ENCODE measurements at places on chromosomes 2 and 18. TPM values are rescaled to one million over a fixed set of nuclear protein-coding genes. Genes with fewer than 3 reads are reported as not detected.
A peak's percentile ranks its signal among the peaks of the same experiment; 100 is the strongest.

The OSR1 gene
- total RNA-seq: 30.6 TPM

DNA sequence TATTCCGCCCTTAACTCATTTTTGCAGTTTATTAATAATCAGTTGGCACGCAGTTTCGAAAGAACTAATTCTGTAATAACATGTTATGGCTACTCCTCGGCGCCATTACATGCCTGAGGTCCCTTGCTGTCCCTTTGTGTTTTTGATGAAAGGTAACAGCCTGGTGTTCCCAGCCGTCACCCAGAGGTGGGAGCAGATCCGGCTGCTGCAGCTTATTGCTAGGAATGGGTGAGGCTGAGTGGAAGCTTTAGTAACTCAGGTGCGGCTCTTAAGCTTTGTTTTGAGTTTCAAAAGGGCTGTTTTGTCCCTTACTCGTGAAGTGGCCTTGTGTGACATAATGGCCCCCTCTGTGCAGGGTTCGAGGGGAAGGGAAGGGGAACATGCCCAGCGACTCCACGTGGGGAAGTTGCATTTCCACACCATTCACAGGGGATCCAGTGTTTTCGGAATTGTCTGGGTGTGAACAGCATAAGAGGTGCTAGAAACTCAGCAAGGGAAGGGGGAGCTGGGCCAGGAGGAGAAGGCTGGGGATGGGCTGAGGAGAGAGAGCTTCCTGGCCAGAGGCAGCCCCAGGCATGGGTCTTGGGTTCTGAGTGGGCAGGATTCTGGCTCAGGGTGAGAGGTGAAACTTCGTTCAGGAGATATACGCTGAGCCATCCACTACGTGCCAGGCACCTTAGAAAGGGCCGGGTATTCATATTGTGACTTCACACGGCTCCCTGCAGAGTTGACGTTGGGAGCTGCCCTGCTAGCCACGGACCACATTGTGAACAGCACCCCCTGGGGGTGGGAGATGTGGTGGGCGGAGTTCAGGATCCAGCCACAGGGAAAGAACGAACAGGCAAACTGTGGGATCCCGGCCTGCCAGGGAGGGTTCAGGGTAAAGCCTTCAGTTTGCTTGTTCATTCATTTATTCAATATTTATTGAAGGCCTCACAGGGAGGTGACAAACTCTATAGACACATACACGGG, 84.4 kb downstream of the TGOLN2 start:
- H3K27ac ChIP-seq: no peak overlapping the region
- no peaks in the 10 kb centered on the region for H3K36me3 ChIP-seq
- peak; percentile 27 for DNase-seq
- no peak overlapping the region for H3K4me3 ChIP-seq

- no peaks in the 10 kb centered on the region for H3K27me3 ChIP-seq
- no peak overlapping the region for H3K27ac ChIP-seq
- no peaks in the 10 kb centered on the region for H3K4me1 ChIP-seq
These were observed 11.8 kb downstream of the CNDP2 start for GRCh38 chr18:74507927-74508326.

GRCh38 chr2:203960811-203961210, 24.2 kb downstream of the ICOS start:
- H3K36me3 ChIP-seq: no peaks in the 10 kb centered on the region
- H3K27ac ChIP-seq: no peak overlapping the region
- peaks cover 62% of the 10 kb centered on the region for H3K27me3 ChIP-seq

DNA sequence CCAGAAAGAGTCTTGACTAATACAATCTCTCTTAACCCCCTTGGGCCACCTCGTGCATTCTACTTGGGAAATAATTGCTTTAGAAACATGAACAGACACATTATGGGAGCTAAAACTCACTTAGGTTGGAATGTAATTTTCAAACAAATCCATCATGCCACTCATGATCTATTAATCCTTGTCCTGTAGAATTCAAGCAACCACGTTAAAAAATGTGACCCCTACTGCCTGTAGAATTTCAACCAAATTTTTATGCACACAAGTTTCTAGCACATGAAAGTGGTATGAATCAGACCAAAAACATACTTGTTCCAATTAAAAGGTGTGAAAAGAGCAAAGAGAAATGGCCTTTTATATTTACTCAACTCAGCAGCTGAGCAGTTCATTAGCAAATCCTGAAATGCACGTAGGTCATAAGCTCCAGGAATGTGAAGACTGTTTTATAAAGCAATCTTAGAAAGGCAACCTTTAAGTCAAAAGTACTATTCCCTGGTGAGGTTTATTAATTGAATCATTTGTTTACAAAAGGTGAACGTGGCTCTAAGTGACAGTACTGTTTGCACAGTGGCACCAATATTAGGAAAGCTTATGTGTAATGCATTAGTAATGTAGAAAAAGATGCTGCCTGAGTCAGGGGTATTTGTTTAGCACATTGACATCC, 459.4 kb upstream of the UBE2E3 start:
- H3K27ac ChIP-seq: peak overlapping the region; percentile 96
- no peaks in the 10 kb centered on the region for H3K27me3 ChIP-seq

DNA sequence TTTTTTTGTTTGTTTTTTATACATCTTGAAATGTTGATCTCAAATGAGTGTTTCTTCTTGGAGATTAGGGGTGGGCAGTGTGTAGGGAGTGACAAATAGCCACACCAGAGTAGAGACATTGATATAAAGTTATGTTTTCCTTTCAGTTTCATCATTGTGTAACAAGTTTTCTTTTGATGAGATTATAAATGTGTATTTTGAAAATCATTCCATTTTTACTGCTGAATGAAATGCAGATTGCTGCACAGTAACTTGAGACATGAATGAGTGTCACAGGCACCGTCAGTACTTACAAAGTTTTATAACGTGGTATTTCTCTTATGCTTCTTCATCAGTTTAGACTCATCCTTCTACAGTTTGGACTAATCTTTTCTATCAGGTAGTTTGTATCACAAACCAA, 370 bp downstream of the MEP1B start:
- H3K4me1 ChIP-seq: no peaks in the 10 kb centered on the region
- H3K27me3 ChIP-seq: no peaks in the 10 kb centered on the region
- no peak overlapping the region for H3K4me3 ChIP-seq
- H3K27ac ChIP-seq: no peak overlapping the region
- H3K36me3 ChIP-seq: no peaks in the 10 kb centered on the region

- H3K4me1 ChIP-seq: peaks cover 10% of the 10 kb centered on the region
- H3K36me3 ChIP-seq: no peaks in the 10 kb centered on the region
- H3K4me3 ChIP-seq: no peak overlapping the region
- H3K27ac ChIP-seq: no peak overlapping the region
- no peak for DNase-seq
- H3K27me3 ChIP-seq: no peaks in the 10 kb centered on the region
These were observed 32.4 kb upstream of the YWHAQ start for GRCh38 chr2:9663008-9663879.

The FTCDNL1 gene
- total RNA-seq: 0.52 TPM

DNA sequence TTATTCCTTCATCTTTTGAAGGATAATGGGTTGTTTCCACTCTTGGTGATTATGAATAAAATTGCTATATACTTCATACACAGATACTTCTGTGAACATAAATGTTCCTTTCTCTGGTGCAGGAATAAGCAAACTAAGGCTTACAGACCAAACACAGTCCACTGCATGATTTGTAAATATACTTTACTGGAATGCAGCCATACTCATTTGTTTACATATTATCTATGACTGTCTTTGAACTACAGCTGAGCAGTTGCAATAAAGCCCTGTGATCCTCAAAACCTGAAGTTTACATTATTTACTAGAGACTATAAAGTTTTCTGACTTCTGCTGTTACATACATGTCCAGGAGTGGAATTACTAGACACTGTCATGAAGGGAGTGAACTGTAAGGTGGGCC, 381.0 kb upstream of the CNTNAP5 start:
- no peaks in the 10 kb centered on the region for H3K27me3 ChIP-seq
- no peak overlapping the region for H3K4me3 ChIP-seq
- H3K36me3 ChIP-seq: no peaks in the 10 kb centered on the region
- H3K4me1 ChIP-seq: peaks cover 4% of the 10 kb centered on the region
- H3K27ac ChIP-seq: no peak overlapping the region

DNA sequence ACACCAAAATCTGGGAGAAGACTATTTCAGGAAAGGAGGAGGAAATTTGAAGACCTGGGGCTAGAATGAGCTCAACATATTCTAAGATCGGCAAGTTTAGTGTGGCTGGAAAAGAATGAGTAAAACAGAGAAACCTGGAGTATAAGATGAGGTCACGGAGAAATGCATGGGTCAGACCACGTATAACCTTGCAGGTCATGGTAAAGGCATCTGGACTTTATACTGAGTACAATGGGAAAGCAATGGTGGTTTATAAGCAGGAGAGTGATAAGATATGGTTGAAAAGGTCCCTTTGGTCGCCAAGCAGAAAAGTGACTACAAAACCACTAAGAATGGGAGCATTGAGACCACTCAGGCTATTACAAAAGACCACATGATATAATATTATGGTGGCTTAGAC, 91.2 kb upstream of the CDKL4 start:
- DNase-seq: no peak
- H3K36me3 ChIP-seq: peaks cover 12% of the 10 kb centered on the region
- no peak overlapping the region for H3K4me3 ChIP-seq

DNA sequence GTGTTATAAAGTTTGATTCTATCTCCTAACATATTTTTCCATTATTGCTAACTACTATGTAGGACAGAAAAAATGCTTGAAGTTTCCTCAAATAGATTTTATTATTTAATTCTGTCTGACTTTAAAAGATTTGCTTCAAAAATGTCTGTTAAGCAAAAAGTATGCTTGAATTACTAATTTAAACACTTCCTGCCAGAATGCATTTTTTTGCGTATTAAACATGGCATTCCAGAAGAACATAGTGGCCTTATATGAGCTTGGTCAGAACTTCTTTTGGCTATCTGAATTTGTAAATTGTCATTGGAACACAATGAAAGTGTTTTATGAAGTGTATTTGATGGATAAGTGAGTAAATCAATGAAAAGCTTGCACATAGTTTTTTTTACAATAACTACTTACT, 37.8 kb downstream of the MBD5 start:
- no peak overlapping the region for H3K4me3 ChIP-seq
- H3K4me1 ChIP-seq: no peaks in the 10 kb centered on the region

GRCh38 chr2:63735931-63736330, 105.8 kb upstream of the UGP2 start:
- no peaks in the 10 kb centered on the region for H3K36me3 ChIP-seq
- DNase-seq: peak; percentile 12
- H3K4me3 ChIP-seq: no peak overlapping the region
- H3K27me3 ChIP-seq: no peaks in the 10 kb centered on the region
- peak overlapping the region; percentile 65 for H3K27ac ChIP-seq

All from PC-3 (cell line).